ENCODE measurements at places on chromosomes 2 and 18.

DNA sequence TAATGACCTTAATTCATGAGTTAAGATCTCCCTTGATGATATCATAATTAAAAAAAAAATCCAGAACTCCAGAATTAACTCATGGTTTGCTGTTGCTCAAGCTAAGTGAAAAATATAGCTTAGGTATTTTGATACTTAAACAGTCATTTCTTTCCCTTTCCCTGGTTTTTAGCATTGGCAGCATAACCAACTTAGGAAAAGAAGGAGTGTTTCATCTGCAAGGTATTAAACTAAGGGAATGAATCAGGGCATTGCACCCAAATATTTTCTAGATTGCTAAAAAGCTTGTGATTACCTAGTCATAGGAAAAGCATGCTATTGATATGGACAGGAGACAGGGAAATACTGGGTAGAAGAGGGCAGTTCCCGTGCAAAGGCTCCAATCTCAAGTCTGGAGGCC is 207.2 kb downstream of the LRP1B start:
- DNase-seq: no peak

DNA sequence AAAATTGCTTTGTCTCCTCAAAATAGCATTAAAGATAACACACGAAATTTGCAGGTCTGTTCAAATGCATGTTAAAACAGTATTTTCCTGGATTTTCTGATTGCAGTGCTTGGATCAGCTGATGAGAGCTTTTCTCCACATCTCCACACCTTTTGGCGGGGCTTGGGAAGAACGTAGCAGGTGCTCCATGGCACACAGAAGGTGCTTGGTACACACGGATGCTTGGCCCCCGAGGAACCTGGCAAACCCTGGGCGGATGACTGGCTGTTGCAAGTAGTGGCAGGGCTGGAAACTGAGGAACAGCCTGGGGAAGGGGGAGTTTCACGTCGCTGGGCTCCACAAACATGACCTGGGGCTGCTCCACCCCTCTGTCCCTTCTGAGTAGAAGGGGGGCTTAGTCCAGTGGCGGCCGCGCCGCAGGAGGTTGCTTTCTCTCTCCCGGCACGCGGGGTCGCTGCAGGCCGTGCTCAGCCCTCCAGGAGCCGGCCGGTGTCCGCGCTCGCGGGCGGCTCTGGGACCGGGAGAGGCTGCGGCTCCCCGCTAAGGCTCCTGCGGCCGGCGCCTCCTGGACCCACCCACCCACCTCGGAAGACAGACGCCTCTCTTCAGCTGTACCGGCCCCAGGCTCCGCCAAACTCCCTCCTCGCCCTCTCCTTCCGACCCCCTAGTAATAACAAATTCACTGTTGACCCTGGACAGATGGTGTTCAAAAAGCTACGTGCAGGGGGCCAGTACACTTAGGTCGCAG is 69.3 kb downstream of the MARCO start:
- DNase-seq: no peak

GRCh38 chr18:37975446-37975845 is 409.8 kb upstream of the CELF4 start:
- no peak for DNase-seq

GRCh38 chr2:55051026-55051866 is 995 bp upstream of the RTN4 start:
- no peak for DNase-seq

GRCh38 chr2:119739580-119740255 is 20.0 kb upstream of the PTPN4 start:
- no peak for DNase-seq

DNA sequence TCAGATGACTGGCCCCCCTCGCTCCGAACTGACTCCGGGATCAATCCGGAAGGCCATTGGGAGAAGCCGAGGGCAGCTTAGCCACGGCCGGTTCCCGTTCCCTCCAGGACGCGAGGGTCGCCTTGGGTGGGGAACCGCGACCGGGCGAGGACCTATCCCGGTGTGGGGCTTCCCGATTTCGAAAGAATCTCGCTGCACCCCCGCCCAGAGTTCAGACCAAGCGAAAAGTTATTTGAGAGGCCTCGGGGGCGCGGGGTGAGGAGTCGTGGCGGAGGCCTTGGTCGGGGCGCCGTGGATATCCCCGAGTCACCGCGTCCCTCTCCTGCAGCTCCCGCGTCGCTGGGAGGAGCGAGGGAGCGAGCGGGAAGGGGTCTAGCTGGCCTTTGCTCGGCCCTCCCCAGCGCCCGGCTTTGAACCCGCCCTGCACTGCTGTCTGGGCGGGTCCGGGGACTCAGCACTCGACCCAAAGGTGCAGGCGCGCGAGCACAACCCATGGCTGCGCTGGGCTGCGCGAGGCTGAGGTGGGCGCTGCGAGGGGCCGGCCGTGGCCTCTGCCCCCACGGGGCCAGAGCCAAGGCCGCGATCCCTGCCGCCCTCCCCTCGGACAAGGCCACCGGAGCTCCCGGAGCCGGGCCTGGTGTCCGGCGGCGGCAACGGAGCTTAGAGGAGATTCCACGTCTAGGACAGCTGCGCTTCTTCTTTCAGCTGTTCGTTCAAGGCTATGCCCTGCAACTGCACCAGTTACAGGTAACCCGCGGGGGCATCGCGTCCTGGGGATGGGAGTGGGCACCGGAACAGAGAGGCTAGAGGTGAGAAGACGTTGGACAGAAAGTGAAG is at the start of gene CYP27A1:
Gene CYP27A1, plus strand, starts transcription at position 457 of the 837 bp plus-strand sequence. Its CDS starts 36 bp downstream, at position 493.
- DNase-seq: no peak

Measured in stimulated activated CD4-positive, alpha-beta T cell treated with anti-CD3 and anti-CD28 coated beads, Interleukin-4, amount 100 ng/mL, for 48 hours (primary cell).